ENCODE measurements at places on chromosomes 16 and 17.

DNA sequence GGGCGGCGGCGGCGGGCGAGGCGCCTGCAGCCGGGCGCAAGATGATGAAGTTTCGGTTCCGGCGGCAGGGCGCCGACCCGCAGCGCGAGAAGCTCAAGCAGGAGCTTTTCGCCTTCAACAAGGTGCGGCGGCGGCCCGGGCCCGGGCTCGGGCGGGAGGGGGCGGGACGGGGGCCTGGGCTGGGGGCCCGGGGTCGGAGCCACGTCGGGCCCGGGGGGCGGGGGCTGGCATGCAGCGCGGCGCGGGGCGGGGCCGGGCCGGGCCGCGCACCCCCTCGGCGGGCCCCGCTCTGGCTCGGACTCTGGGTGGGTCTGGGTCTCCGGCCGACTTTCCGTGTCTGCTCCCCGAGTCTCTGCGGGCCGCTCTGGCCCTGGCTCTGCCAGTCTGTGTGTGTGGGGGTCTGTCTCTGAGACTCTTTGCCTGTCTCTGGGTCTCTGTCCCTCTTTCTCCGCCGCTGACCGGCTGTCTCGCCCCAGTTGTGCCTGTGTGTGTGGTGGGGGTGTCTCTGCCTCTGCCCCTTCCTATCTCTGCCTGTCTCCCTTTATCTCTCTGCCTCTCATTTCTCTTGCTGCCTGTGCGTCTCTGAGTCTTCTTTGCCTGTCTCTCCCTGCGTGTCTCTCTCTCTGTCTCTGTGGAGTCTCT is 328 bp downstream of the LLGL1 start:
- peak; percentile 35 for DNase-seq

DNA sequence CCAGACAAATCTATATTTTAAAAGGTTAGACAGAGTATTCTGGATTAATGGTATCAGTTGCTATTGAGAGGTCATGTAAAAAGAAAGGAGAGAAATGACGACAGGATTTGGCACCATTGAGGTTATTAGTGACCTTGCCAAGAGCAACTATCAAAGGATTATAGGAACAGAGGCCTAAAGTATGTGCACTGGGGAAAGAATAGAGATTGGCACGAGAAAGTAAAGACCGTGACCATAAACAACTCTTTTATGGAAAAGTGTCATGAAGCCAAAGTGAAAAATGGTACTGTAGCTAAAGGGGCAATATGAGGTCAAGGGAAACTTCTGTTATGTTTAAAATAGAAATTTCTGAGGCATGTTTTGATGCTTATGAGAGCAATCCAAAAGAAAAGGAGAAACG is 115.2 kb upstream of the KIF2B start:
- DNase-seq, result no peak

- no peak for DNase-seq
Measured at GRCh38 chr17:2222901-2223616, 80.5 kb downstream of the SMG6 start.

DNA sequence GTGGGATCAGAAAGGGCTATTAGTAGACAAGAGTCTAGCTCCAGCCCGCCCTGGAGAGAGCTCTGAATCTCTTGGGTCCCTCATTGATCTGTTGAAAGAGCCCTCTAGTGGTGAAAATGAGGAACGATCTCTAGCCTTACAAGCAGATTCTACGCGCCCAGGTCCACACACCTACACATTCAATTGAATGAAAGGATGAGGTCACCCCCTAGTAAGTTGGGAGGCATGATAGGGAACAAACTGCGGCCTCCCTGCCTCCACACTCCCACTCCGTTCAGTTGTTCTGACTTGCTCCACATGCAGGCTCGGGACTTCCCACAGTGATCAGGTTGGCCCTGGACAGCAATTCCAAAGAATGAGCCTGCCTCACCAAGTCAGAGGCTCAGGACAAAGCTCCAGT is 2.9 kb upstream of the CACNG3 start:
- peak; percentile 62 for DNase-seq

- no peak for DNase-seq
Measured at GRCh38 chr17:64947152-64947551, 27.9 kb upstream of the LRRC37A3 start.

GRCh38 chr17:74582633-74583032 is 9.4 kb downstream of the CD300LD start:
- no peak for DNase-seq

DNA sequence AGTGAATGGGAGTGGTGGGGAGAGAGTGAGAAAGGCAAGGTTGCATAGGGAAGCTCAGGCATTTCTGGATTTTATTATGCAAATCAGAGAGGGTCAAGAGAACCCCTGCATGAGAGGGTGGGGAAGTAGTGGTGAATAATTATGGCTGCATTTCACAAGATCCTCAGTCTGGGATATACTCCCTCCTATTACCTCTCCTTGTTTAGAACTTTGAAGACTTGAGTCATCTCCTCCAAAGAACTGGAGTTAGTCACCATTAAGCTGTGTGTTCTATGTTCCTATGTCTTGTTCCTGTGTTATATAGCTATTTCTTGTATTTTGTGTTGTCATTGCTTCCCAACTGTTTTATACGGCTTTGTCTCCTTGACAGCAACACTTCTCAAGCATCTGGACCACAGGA is 18.4 kb downstream of the SOX9 start:
- DNase-seq, result no peak

DNA sequence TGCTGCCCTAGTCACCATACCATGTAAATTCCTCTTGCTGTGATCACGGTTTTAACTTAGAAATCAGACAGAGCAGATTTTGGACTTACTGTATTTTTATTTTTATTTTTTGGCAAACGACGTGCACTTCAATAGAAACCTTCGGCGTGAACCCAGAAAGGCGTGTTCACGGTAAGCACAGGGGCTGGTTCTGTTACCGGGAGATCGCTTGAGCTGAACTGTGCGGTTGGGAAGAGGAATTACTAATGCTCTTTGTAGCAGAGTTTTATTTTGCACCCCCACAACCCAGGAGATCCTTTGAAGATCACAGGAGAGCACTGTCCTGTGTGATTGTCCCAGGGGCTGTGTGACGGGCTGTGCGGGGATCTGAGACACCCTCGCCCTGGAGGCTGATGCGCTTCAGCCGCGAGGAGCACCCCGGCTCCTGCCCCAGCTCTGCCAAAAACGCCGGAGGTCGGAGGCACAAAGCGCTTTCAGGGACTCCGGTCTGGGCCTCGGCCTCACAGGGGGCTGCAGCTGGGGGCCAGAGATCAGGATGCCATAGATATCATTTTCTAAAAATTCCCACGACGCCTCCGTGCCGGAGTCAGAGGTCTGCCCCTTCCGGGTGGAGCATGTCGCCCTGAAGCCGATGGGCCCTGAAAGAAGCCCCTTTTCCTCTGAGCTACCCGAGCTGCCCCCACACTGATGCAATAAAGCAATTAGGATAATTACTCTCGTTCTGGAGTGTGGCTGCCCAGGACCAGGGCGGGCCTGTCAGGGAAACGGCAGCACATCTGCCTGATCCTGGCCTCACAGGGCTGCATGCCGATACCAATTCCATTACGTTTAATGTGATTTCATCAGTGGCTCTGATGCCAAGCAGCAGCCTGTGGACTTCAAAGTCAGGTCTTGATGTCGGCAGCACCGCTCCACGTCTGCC is 71.8 kb downstream of the LMF1 start:
- no peak for DNase-seq

GRCh38 chr17:47726796-47727703 is 6.0 kb upstream of the TBX21 start:
- DNase-seq, result no peak

DNA sequence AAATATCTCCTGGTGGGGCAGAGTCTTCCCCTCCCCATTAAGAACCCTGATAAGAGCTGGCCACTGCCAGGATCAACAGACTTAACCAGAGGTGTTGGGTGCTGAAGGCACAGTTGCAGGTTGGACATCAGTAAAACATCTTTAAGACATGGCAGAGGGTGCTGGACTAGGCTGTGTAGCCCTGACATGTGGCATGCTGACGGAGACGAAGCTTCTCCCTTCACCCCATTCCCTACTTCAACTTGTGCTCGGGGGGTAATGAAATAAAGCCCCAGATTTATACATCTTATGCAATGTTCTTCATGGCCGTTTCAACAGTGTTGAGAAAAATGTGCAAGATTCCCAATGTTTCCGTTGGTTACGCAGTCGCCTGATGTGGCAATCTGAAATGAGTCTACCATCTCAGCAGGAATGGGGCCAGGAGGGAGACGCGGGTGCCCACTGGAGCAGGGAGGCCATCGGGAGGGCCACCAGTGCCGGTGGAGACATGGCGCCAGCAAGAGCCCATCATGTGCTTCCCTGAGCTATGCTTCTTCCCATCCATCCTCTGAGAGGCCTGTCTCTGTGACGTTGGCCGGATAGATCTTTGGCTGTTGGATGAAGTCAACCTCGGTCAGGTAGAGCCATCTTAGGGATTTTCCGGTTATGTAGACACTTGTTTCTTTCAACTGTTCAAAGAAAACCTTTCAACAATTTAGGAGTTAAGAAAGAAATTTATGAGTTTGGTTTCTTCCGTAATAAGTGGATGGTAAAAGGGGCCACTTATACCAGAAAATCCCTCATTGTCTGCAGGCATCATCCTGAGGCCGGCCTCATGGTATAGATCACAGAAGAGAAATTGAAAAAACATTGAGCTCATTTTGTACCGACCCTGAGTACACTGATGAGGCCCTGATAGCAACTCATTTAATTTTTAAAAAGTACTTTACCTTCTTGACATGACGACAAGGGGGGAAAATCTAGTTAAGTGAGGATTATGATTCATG is 6.4 kb downstream of the IRF8 start:
- no peak for DNase-seq

GRCh38 chr17:79788455-79788854 is 8.4 kb downstream of the CBX8 start:
- DNase-seq, result no peak

DNA sequence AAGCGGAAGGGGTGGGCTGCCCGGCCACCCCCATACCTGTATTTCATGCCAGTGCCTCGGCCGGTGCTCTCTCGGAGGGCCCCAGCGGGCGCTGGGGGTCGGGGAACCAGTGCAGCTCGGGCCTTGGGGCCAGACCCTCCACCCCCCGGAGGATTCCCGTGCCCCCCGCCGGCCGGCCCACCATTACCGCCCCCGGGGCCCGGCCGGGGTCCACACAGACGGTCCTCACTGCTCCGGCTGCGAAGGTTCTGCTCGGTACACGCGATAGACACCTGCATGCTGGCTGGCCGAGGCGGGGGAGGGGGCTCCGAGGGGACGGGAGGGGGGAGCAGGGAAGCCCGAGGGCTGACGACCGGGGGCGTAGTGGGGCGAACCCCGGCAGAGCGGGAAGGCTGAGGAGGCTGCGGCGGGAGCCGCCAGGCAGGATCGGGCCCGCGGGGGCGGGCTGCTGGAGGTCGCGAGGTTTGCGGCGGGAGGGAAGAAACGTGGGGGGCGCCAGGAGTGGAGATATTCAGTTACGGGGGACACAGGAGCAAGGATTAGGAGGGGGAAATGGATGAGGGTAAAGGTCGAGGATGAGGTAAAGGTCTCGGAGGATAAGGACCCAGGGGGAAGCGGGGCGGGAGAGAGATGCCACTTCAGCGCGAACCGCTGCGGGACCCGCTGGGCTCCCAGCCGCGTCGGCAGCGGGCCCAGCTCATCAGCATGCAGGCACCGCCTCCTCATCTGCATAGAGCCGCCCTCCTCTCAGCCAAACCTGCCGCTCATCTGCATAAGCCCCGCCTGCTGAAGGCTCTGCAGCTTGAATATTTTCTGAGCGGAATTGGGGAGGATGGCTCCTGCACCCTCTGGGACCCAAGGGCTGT is at the start of gene KCNAB3:
TSS of gene KCNAB3 (minus strand) at position 699 of the 866 bp plus-strand sequence. CDS start at position 278, 421 bp downstream.
- no peak for DNase-seq

DNA sequence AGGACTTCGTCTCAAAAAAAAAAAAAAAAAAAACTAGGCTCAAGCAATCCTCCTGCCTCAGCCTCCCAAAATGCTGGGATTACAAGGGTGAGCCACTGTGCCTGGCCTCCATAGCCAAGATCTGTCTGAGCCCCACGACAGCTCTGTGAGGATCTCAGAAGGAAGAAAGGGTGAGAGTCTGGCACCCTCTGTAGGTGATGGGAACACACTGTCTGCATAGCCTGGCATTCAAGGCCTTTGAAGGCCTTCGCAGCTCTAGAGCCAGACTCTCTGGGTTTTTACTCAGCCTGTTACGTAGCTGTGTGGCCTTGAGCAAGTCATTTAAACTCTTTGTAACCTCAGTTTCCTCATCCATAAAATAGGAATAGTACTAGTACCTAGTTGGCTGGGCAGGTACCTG is 6.3 kb upstream of the XPO6 start:
- DNase-seq, result peak; percentile 61

DNA sequence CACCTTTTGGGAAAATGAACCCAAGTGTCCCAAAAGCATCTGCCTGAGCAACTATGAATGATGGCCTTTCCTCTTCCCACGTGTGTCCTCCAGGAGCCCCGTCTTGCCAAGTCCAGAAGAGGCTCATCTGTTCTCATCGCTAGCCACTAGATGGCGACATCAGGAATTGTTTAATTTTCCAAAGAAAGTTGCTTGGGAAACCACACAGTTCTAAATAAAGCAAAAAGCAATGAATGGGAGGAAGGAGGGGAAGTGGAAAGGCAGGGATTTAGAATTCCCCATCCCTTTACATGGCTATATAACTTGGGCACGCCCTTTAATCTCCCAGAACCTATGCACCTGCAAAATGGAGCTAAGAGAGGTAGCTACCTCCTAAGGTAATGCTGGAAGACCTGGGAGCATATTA is 9.0 kb upstream of the CDH5 start:
- peak; percentile 71 for DNase-seq

DNA sequence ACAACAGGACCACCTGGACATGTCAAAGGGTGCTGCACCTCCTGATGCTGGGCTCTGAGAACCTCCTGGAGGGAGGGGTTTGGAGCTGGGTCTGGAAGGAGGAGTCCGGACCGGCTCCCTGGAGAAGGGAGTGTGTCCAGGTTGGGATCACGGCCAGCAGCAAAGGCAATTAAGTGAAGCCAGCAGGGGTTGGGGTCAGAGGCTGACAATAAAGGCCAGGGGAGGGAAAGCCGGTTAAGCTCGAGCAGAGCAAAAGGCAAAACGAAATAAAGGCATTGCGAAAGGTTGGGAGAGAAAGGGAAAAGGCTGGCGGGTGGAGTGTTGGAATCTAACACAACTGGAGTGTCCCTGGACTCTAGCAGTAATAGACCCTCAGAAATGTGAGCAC is 992 bp upstream of the CACNG4 start:
- DNase-seq, result no peak

DNA sequence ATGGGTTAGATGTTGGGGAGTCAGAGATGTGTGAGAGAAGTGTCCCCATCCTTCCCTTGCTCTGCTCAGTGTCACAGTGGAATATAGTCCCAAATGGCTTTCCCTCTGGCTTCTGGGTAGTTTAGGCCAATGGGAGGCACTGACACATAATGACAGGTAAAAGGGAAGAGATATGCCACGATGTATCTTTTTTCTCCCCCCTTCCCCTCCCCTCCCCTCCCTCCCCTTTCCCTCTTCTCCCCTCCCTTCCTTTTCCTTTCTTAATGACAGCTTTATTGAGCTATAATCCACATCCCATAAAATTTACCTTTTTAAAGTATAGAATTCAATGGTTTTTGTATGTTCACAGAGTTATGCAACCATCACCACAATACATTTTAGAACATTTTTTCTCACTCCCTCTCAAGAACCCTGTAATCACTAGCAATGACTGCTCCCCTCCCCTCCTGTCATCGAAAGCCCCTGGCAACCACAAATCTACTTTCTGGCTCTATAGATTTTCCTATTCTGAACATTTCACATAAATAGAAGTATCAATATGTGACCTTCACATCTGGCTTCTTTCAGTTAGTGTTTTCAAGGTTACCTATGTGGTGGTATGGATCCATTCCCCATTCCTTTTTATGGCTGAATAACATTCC is 617 bp upstream of the CCR7 start:
- no peak for DNase-seq

- no peak for DNase-seq
Measured at GRCh38 chr17:82545071-82545462, 25.5 kb downstream of the FOXK2 start.
